ENCODE measurements at places on chromosomes 4 and X. TPM values are rescaled to one million over a fixed set of nuclear protein-coding genes. Genes with fewer than 3 reads are reported as not detected.

DNA sequence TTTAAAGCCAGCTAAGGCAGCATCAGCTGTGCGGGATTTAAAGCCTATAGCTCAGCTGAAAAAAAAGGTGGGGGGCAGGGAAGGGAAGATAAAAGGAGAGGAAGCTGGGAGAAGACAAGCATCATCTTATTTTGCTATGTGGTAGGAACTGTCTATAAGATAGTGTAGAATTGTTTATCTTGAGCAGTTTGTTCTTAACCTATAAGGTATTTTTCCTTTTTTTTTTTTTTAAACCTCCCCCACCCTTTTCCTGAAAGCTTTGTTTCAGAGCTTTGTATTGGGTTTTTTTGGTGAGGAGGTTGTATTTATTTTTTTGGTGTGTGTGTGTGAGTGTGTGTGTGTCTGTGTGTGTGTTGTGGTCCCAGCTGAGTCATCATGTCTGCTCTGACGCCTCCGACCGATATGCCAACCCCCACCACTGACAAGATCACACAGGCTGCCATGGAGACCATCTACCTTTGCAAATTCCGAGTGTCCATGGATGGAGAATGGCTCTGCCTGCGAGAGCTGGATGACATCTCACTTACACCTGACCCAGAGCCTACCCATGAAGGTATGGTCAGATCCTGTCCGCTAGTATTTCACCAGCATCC, 531 bp downstream of the RUFY3 start:
- no peaks in the 10 kb centered on the region for H3K27me3 ChIP-seq
- no peak for DNase-seq
- peak overlapping the region; percentile 57 for H3K4me3 ChIP-seq
- no peaks in the 10 kb centered on the region for H3K4me1 ChIP-seq
- no peak overlapping the region for H3K27ac ChIP-seq

DNA sequence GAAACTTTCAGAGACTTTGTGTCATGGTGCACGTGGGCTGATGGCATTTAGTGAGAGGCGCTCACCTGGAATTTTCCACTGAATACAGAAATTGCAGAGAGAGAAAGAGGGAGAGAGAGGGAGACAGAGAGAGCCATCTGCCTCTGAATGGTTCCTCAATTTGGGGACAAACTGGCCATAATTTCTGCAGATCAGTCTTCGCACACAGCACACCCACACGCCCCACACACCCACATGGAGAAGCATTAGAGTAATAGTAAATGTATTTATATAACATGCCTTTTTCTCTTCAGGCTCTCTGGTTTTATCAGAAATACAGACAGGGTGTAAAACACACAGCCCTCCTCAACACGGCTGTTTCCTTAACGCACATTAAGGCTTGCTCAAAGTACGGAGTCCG, 38.6 kb downstream of the PRKX start:
- H3K27me3 ChIP-seq: no peaks in the 10 kb centered on the region
- no peaks in the 10 kb centered on the region for H3K4me1 ChIP-seq
- DNase-seq: no peak
- no peaks in the 10 kb centered on the region for H3K36me3 ChIP-seq

NDNF gene
- 7.6 TPM for total RNA-seq

DNA sequence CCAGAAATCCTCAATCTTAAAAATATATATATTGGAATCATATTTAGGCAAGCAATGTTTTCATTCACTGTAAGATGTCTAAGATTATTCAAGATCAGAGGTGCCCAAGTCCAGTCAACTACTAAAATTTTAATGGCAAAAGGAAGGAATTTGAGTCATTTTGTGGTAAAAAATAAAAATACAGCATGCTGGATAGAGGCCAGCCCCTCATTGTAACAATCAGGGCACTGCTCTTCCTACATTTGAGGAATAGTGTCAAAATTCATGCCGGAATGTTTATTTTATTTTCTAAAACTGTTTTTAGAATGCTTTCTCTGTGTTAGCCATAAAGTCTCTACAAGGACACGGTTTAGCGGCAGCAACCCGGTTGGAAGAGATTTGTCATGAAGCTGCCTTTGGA, 49.9 kb upstream of the SRD5A3 start:
- no peak overlapping the region for H3K4me3 ChIP-seq
- no peak for DNase-seq
- no peaks in the 10 kb centered on the region for H3K4me1 ChIP-seq

- no peaks in the 10 kb centered on the region for H3K27me3 ChIP-seq
- H3K27ac ChIP-seq: no peak overlapping the region
- H3K36me3 ChIP-seq: no peaks in the 10 kb centered on the region
- H3K4me1 ChIP-seq: no peaks in the 10 kb centered on the region
- no peak overlapping the region for H3K4me3 ChIP-seq
Measured at GRCh38 chrX:141341743-141342142, 99.4 kb upstream of the SPANXC start.

GRCh38 chrX:78527263-78527662, 131.9 kb downstream of the RTL3 start:
- no peak for DNase-seq
- H3K36me3 ChIP-seq: no peaks in the 10 kb centered on the region
- no peak overlapping the region for H3K4me3 ChIP-seq
- no peaks in the 10 kb centered on the region for H3K27me3 ChIP-seq

RHOXF1 gene
- not detected for total RNA-seq

ZCCHC18 gene
- 0.13 TPM for total RNA-seq

TLR6 gene
- total RNA-seq: 0.79 TPM

DNA sequence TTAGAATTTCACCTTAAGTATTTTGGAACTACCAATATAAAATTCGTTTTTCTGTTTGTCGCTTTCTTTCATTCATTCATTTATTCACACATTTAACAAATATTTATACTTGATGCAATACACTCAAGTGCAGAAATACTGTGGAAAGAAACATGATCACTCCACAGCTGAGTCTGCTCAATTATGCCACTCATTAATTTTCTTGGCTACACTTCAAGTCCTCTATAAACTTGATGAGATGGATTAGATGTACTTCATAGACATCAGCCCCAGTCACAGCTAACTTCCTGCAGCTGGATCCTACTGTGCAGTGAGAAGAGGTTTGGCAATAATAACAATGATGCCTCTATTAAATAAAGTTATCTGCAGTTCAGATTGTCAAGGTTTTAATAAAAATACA, 208.1 kb downstream of the PDGFC start:
- H3K36me3 ChIP-seq: no peaks in the 10 kb centered on the region
- no peaks in the 10 kb centered on the region for H3K27me3 ChIP-seq
- no peak overlapping the region for H3K27ac ChIP-seq
- no peak overlapping the region for H3K4me3 ChIP-seq
- peaks cover 23% of the 10 kb centered on the region for H3K4me1 ChIP-seq
- no peak for DNase-seq

DNA sequence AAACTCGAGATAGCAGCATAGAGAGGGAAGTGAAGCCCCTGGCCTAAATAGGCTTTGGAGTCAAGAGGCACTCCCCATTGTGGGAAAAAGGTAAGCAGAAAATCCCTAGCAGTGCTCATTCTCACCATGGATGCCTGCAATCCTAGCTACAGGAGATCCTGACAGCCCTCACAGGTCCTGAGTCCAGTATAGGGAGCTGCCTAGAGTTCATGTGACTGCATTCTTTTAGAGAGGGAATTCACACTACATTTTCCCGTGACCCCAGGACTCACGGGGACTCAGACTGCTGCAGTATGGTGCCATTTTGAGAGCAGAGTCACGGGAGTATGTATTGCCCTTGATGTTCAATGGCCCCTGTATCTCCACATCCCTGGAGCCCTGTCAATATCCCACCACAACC, 82.4 kb downstream of the MAGED1 start:
- no peak overlapping the region for H3K27ac ChIP-seq
- no peak for DNase-seq
- no peaks in the 10 kb centered on the region for H3K36me3 ChIP-seq
- no peaks in the 10 kb centered on the region for H3K4me1 ChIP-seq
- H3K27me3 ChIP-seq: no peaks in the 10 kb centered on the region

GRCh38 chrX:148501386-148502066, 1.1 kb downstream of the AFF2 start:
- H3K4me3 ChIP-seq: peak overlapping the region; percentile 53
- no peaks in the 10 kb centered on the region for H3K4me1 ChIP-seq
- no peaks in the 10 kb centered on the region for H3K36me3 ChIP-seq
- DNase-seq: no peak

GRCh38 chrX:100407147-100407783, 2.8 kb downstream of the PCDH19 start:
- no peak overlapping the region for H3K27ac ChIP-seq
- H3K4me1 ChIP-seq: no peaks in the 10 kb centered on the region
- DNase-seq: no peak

- no peaks in the 10 kb centered on the region for H3K4me1 ChIP-seq
- DNase-seq: no peak
- no peaks in the 10 kb centered on the region for H3K27me3 ChIP-seq
- H3K27ac ChIP-seq: no peak overlapping the region
- H3K36me3 ChIP-seq: no peaks in the 10 kb centered on the region
- no peak overlapping the region for H3K4me3 ChIP-seq
Measured at GRCh38 chr4:183926950-183927349, 21.8 kb downstream of the STOX2 start.

- H3K4me1 ChIP-seq: no peaks in the 10 kb centered on the region
- H3K27me3 ChIP-seq: peaks cover 13% of the 10 kb centered on the region
- no peak overlapping the region for H3K27ac ChIP-seq
- no peaks in the 10 kb centered on the region for H3K36me3 ChIP-seq
Measured at GRCh38 chrX:66028936-66029335, 10.9 kb downstream of the VSIG4 start.

DNA sequence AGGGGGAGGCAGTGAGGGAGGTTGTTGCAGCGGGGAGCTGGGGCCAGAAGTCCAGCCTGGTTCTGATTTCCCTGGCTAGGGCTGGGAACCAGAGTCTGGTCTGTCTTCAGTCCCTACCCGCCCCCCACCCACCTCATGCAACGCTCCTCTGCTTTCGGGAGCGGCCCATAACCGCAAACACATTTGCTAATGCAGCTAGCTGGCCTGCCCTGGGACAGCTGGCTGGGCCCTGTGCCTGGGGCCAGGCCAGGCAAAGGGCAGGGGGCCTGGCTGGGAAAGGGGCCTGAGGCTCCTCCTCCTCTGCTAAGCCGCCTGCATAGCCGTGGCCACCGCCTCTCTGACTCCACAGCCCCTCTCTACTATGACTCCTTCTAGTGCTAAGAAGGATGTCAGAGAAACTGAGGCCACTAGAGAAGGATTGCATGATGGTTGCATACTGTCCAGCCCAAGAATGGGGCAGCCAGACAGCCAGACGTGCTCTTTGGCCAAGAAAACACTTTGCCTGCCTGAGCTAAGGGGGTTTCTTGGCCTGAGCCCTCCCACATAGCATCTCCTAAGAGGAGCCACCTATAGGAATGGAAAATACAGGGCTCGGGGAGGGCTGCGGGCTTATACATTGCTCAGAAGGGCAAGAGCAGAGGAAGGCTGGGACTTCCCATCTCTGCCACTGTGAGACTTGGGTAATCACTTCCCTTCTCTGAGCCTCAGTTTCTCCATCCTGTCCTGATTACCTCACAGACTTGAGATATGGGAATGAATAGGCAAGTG, 76.9 kb downstream of the PJA1 start:
- H3K36me3 ChIP-seq: no peaks in the 10 kb centered on the region
- no peak overlapping the region for H3K27ac ChIP-seq
- no peak overlapping the region for H3K4me3 ChIP-seq
- peak; percentile 18 for DNase-seq
- H3K4me1 ChIP-seq: no peaks in the 10 kb centered on the region

SLC49A3 gene
- 3.1 TPM for total RNA-seq

- no peaks in the 10 kb centered on the region for H3K36me3 ChIP-seq
- no peaks in the 10 kb centered on the region for H3K4me1 ChIP-seq
- DNase-seq: no peak
- no peaks in the 10 kb centered on the region for H3K27me3 ChIP-seq
Measured at GRCh38 chr4:146029147-146029546, 90.5 kb upstream of the ZNF827 start.

RTL9 gene
- 0.08 TPM for total RNA-seq

DNA sequence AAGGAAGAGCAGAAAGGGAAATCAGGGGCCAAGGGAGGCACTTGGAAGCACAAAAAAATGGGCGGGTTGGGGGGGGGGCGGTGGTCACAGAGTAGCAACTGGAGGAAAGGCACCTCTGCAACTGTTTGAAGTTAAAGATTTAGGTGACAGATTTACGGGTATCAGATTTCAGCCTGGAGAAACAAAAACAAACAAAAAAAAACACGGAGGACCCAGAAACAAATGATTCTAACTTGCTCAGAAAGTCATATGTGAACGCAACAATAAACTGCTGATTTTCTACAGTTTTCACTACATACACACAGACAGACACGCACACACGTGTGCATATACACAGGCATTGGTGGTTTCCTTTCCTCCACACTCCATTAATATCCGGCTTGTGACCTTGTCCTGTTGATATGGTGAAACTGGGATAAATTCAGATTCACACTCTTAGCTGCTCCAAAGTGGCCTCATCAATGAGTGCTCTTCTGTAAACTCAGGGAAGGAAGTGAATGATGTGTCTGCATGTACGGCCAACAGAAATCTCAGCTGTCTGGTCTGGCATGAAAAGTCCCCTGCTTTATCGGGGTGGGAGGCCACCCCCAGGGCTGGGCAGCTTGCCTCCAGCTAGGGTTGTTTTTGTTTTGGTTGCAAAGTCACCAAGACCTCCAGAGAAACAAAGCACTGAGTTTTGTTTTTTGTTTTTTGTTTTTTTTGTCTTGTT, 54.3 kb downstream of the CHST7 start:
- peak; percentile 69 for DNase-seq
- H3K4me3 ChIP-seq: no peak overlapping the region
- no peak overlapping the region for H3K27ac ChIP-seq
- peaks cover 10% of the 10 kb centered on the region for H3K27me3 ChIP-seq
- no peaks in the 10 kb centered on the region for H3K4me1 ChIP-seq

DNA sequence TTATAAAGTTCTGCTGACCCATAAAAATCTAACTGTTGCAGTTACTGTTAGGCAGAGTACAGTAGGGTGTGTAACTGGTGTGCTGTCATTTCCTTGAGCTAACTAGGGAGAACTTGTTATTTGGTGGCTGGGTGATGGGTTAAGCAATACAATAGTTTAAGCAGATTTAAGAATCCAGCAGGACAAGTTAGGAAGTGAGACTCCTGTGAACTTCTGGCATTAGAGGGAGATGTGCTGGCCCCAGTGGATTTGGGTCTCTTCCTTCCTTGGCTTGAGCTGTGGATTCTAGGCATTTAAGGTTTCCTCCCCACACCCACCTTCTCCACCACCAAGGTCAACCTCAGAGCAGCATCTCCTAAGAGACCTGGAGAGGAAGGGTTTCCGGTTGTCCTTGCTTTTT, 70.5 kb downstream of the CLCN5 start:
- H3K4me1 ChIP-seq: peaks cover 16% of the 10 kb centered on the region
- H3K27me3 ChIP-seq: no peaks in the 10 kb centered on the region
- no peaks in the 10 kb centered on the region for H3K36me3 ChIP-seq

GRCh38 chr4:17875402-17876070, 64.8 kb downstream of the NCAPG start:
- no peaks in the 10 kb centered on the region for H3K27me3 ChIP-seq
- no peaks in the 10 kb centered on the region for H3K4me1 ChIP-seq
- H3K27ac ChIP-seq: no peak overlapping the region
- H3K4me3 ChIP-seq: no peak overlapping the region
- no peaks in the 10 kb centered on the region for H3K36me3 ChIP-seq
- no peak for DNase-seq
